ENCODE measurements at places on chromosomes 6 and 20.

GRCh38 chr20:42613076-42613475 is 576.6 kb downstream of the PTPRT start:
- DNase-seq = no peak

DNA sequence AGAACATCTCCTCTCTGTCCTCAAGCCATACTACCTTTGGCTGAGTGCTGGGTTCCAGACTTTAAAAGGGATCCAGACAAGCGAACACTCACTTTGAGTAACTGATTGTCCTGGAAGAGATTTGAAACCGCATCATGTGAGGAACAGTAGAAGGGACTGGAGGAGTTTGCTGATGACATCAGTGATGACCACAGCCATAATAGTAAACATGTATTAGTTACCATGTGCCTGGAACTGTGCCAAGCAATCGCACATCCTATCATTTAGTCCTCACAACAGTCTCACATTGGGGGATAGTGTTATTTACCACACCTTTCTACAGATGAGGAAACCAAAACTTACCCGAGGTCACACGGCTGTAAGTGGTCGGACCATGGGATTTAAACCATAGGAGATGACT is 39.8 kb downstream of the ARMC2 start:
- DNase-seq = no peak

- no peak for DNase-seq
Observed at GRCh38 chr6:106630366-106630765, 988 bp downstream of the QRSL1 start.

GRCh38 chr6:22952097-22952496 is 382.7 kb downstream of the HDGFL1 start:
- DNase-seq = no peak

DNA sequence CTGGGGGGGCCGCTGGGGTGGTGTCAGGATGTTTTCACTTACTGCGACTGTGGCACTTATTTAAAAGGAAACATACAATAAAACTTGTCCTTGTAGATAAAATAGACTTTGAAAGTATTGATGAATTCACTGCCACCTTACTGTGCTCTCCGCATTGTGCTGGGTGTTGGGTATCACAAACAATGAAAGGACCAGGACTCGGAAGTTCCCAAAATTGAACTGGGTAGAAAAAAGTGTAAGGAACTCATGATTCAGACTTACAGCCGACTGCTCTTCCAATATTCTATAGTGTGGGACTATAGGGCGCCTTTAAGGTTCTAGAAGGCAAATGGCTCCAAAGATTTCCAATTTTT is 32.1 kb upstream of the ID4 start:
- no peak for DNase-seq
